DND-41 (cell line): ENCODE measurements at places on chromosomes 6 and 20.
A peak's percentile ranks its signal among the peaks of the same experiment; 100 is the strongest.

DNA sequence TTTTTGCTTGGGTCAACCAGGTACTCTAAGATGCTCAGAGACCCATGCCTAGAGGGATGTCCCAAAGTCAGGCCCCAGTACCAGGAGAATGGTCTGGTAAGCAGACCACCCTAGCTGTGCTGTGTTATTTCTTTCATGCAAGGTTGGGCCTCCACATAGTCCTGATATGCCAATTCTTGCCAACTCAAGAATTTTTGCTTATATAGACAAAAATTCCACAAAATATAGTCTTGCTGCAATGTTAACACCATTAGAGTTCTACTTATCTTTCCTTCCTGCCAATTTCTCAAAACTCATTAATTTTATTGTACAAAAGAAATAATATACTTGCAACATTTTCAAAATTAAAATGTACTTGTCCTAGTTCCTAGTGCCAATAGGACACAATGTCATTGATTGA, 33.9 kb upstream of the TINAG start:
- H3K27ac ChIP-seq = no peak overlapping the region
- H3K27me3 ChIP-seq = no peaks in the 10 kb centered on the region
- H3K4me3 ChIP-seq = no peak overlapping the region

- H3K27ac ChIP-seq = no peak overlapping the region
- H3K4me3 ChIP-seq = no peak overlapping the region
- H3K36me3 ChIP-seq = no peaks in the 10 kb centered on the region
- DNase-seq = no peak
- H3K4me1 ChIP-seq = peaks cover 24% of the 10 kb centered on the region
- no peaks in the 10 kb centered on the region for H3K27me3 ChIP-seq
Measured at GRCh38 chr6:114010540-114010939, 39.6 kb upstream of the HDAC2 start.

DNA sequence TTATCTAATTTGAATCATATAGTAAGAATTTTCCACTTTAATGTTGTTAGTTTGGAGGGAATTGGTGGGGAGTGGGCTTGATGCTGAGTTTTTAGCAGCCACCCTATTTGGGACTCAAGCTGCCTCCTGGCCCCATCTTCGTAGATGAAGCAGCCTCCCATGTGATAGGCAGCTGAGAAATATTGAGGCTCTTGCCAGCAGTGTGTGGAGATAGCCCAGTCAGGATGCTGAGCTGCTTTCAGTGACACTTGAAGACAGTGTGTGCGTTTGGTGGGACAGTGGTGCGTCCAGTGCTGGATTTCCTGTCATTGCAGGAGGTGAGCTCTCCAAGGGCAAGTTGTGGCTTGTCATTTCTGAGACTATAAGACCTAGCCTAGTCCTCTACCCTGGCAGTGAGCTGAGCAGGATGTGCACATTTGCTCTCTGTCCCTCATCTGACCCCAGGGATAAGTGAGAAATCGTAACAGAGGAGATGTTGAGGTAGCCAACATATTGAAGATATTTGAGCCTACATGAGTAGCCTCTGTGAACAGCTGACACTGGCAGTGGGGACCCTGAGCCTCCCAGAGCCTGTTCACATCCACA, 47.9 kb upstream of the RNF8 start:
- peaks cover 39% of the 10 kb centered on the region for H3K4me1 ChIP-seq
- H3K36me3 ChIP-seq = peaks cover 79% of the 10 kb centered on the region
- no peak overlapping the region for H3K4me3 ChIP-seq
- H3K27ac ChIP-seq = peak overlapping the region; percentile 22; the same call in 1 of the 2 replicates
- H3K27me3 ChIP-seq = no peaks in the 10 kb centered on the region

- DNase-seq = no peak
Measured at GRCh38 chr6:148225871-148226270, 116.8 kb upstream of the SASH1 start.

GRCh38 chr6:161094955-161095354, 103.4 kb downstream of the MAP3K4 start:
- no peaks in the 10 kb centered on the region for H3K27me3 ChIP-seq
- peaks cover 87% of the 10 kb centered on the region for H3K36me3 ChIP-seq
- no peaks in the 10 kb centered on the region for H3K4me1 ChIP-seq

DNA sequence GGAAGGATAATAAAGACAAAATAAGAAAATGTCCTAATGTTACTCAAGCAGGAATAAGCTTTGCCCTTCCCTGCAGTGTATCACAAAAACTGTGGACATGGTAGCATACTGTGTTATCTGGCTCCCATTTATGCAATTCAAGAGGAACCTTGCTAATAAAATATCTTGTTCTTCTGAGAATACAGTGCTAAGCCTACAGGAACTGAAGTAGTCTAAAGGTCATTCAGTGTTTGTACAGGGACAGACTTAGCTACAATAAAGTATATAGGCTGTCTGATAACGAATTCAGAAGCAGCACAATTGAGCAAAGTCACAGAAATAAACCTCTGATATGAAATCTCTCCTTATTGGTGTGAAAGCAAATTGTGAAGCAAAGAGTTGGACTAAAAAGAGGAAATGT, 59.6 kb upstream of the SDHAF4 start:
- no peak for DNase-seq
- peaks cover 13% of the 10 kb centered on the region for H3K36me3 ChIP-seq
- no peaks in the 10 kb centered on the region for H3K4me1 ChIP-seq
- H3K4me3 ChIP-seq = no peak overlapping the region
- H3K27me3 ChIP-seq = no peaks in the 10 kb centered on the region

GRCh38 chr6:169229615-169230321, 23.9 kb downstream of the THBS2 start:
- DNase-seq = no peak
- H3K36me3 ChIP-seq = no peaks in the 10 kb centered on the region
- no peaks in the 10 kb centered on the region for H3K4me1 ChIP-seq
- no peak overlapping the region for H3K27ac ChIP-seq
